ENCODE measurements at places on chromosomes 1 and 21.

- DNase-seq = no peak
These were observed 8.6 kb downstream of the SMAP2 start for GRCh38 chr1:40382108-40382460.

DNA sequence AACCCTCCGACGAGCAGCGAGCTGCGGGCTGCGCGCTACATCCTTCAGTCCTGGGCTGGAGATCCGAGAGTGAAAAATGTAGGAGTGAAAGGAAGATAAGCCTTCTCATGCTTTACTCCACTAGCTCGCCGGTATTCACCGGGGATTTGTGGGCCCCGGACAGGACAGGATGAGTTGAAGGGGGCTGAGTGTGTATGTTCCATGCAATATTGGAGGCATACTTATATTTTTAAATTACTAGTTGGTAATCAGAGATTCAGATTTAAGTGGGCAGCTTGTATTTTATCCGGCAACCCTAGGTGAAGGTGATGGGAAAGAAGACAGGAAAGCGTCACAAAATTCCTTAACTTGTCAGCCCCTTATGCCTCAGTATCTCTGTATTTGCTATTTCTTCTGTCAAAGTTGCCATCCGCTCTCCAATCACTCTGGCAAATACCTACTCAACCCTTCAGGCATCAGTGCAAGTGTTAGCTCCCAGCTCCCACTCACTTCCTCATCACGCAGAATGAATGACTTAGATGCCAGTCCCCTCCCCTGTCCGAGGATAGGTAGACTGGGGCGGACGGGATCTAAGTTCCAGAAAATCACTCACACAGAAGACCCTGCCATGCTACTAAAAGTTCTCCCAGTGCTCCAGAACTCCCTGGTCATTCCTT is 503 bp upstream of the PIGM start:
- no peak for DNase-seq

DNA sequence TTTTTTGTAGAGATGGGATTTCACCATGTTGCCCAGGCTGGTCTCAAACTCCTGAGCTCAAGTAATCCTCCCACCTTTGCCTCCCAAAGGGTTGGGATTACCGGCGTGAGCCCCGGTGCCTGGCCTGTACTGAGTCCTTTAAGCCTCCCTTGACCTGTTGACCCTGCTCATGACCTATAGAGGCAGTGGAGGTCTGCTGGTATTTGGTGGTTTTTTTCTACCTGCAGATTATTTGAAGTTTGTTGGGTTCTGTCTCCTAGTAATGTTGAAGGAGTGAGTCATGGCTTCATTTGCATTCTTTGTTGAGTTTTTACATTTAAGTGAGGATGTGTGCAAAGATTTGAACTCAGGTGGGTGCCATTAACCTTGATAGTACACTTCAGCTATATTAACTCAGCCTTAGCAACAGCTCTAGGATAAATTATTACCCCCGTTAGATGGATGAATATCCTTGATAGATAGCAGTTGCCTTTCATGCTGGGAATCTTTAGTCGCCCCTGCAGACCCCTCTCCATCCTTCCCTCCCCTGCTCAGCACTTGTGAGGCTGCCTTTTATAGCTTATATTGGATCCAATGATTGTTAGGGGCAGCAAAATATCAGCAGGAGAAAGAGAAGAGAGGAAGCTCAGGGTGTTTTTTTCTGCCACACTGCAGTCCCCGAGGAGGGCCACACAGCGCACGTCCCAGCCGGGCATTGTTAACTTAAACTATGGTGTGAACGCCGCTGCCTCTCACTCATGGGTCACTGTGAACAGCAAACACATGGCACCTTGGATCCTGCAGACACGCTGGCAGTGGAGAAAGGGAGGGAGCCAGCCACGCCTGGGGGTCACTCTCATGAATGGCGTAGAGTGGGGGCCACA is 14.9 kb upstream of the NPPB start:
- DNase-seq = no peak

DNA sequence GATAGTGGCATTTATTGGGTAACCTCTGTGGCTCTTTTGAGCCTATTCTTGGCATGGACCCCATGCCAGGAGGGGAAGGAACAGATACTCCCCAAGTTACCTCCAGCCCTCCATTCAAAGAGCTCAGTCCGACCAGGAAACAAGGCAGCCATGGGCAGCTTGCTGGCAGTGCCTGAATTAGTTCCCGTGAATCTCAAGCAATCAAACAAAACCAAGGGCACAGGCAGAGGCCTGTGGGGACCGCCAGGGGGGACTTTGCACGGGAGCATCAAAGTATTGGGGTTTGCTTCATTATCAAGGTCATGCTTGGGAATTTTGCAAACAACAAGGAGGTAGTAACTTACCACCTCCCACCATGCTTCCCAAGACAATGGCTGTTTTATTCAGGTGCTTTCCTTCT is 81.2 kb upstream of the IFFO2 start:
- DNase-seq = no peak

- DNase-seq = no peak
These were observed 103.1 kb upstream of the SLC2A1 start for GRCh38 chr1:43061757-43062156.

DNA sequence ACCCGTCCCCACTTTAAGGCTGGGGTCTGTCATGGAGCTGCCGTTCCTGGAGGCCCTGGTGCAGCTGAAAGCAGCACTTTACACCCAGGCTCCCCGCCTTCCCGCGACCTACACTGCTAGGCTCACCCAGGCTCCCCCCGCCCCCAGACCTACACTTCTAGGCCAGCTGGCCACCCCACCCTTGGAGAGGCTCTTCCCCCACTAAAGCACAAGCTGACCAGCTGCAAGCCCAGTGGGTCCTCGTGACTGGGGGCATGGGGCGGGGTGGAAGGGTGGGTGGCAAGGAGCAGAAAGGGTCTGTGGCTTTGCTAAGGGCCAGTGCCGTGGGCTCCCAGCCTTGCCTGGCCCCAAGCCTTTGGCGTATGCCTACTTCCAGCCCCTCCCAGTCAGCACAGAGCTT is 9.7 kb upstream of the ARHGEF16 start:
- no peak for DNase-seq
